ENCODE measurements at places on chromosomes 12 and 14. TPM values are rescaled to one million over a fixed set of nuclear protein-coding genes. Genes with fewer than 3 reads are reported as not detected.
A peak's percentile ranks its signal among the peaks of the same experiment; 100 is the strongest.

- peaks cover 4% of the 10 kb centered on the region for H3K36me3 ChIP-seq
- peak overlapping the region; percentile 10 for H3K27ac ChIP-seq
- no peak for DNase-seq
These were observed 12.4 kb downstream of the LUM start for GRCh38 chr12:91098941-91099340.

DNA sequence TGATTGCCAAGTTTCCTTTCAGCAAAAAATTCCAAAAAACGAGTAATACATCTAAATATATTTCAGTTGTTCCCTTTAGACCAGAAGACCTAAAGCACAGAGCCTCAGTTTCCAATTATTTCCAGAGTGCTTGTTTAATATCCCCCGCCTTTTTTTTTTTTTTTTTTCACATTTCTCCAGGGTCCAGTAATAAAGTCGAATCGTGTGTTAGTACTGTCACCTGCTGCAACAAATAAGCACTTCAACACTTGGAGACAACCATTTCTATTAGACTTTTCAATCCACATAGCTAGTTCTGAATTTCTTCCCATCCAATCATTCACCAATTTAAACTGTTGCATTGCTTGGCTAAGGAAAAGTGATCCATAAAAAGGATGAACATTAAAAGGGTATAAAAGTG, 13.6 kb downstream of the PDE6H start:
- no peak for DNase-seq
- no peak overlapping the region for H3K4me3 ChIP-seq
- no peaks in the 10 kb centered on the region for H3K27me3 ChIP-seq
- H3K27ac ChIP-seq, result no peak overlapping the region
- no peaks in the 10 kb centered on the region for H3K36me3 ChIP-seq

DNA sequence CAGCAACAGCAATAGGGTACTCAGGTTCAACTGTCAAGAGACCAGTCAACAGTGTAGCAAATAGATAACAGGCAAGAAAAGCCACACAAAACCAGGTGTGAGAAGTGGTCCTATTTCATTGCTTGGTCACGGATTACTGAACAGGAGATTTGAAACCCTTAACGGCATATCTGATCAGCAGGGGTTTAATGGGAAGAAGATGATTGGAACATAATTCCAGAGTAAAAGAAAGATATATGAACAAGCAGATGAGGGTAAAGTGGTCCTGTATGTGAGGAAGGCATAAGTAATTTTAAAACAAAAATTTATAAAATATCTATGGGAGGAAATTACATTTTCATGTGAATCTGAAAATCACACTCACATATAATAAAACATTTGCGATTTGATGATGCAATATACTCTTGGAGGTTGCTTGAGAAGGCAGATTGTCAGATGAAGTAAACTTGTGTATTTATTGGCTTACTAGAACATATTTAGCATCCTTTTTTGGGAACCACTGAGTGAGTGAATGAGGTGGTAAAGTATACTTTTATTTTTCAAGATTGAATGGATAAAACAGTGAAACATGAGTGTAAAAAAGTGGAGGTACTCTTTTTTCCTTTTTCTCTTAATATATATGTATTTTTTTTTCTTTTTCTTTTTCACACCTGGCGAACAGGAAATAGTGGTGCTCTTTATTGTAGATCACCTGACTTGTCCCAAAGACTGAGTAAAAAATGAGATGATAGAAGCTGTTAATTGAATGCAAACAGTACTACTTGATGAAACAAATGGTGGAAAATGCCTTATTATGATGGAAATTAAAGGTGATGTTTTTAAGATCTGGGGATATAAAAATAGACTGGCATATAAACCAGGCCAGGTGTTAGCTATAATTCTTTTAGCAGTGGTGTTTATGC, 21.6 kb upstream of the SDR39U1 start:
- no peak overlapping the region for H3K27ac ChIP-seq
- no peaks in the 10 kb centered on the region for H3K4me1 ChIP-seq
- H3K36me3 ChIP-seq, result no peaks in the 10 kb centered on the region
- H3K27me3 ChIP-seq, result no peaks in the 10 kb centered on the region
- no peak for DNase-seq
- no peak overlapping the region for H3K4me3 ChIP-seq

The TGFB3 gene
- total RNA-seq, result 15.7 TPM

Data from lower lobe of right lung (tissue), 2 donors.